NCI-H2107 (cell line): ENCODE measurements at places on chromosomes 5 and 9.

DNA sequence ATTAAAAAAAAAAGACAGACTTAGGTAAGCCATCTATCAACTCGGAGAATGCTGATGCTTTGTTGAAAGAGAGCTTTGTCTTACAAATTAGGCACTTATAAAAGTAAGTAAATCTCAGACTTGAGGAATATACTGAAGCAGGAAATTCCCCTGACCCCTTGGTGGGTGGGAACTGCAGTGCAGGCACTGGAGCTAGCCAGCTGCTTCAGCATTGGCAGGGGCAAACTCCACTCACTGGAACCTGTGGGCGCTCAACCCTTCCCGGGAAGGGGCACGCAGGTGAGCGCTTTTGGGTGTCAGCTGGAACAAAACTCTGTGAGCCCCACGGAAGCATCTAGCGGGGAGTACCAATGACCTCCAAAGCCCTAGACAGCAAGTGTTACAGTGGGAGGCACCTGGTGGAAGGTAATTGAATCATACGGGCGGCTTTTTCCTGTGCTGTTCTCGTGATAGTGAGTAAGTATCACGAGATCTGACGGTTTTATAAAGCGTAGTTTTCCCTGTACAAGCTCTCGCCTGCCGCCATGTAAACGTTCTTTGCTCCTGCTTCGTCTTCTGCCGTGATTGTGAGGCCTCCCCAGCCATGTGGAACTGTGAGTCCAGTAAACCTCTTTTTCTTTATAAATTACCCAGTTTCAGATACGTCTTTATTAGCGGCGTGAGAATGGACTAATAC is 628.0 kb upstream of the CDH18 start:
- no peak for DNase-seq

GRCh38 chr9:37669232-37669631 is 18.5 kb downstream of the FRMPD1 start:
- no peak for DNase-seq

- peak; percentile 1 for DNase-seq
Observed at GRCh38 chr5:55187370-55187769, 14.4 kb upstream of the CDC20B start.

- DNase-seq, result no peak
Observed at GRCh38 chr9:118609355-118610044, 759.7 kb downstream of the BRINP1 start.

DNA sequence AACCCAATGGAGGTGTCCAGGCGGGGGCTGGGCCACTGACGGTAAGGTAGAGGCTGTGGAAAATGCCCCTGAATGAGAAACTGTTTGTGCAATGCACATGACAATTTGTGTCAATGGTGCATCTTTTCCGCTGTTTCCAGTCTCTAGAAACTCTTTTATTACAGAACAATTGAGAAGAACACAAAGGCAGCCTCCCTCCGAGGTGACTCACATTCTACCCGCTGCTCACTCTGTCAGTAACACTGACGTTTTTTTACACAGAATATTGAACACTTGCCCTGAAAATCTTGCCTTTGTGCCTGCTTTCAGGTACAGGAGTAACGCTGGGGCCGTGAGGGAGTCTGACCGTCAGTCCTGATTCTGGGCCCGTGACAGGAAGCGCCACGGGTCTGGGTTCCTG is 11.7 kb upstream of the TENT4A start:
- no peak for DNase-seq
